PC-9 (cell line): ENCODE measurements at places on chromosomes 3 and 15. TPM values are rescaled to one million over a fixed set of nuclear protein-coding genes. Genes with fewer than 3 reads are reported as not detected.

- no peak for DNase-seq
Measured at GRCh38 chr3:25471081-25471768, 43.2 kb downstream of the RARB start.

DNA sequence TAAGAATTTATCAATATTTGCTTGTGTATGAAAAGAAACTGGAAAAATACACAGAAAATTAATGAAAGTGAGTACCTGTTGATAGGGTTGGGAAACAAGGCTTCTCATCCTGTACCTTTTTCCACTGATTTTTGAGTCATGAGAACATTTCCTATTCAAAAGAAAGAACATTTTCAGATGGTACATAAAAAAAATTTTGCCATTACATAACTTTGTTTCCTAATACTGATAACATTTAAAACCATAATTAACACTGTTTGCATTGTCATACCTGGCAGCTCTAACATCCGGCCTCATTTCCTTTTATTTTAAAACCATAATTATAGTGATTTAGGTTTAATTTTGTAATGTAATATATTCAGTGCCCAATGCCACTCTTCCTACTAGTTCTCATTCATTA is 11.7 kb downstream of the NKTR start:
- DNase-seq: no peak

DNA sequence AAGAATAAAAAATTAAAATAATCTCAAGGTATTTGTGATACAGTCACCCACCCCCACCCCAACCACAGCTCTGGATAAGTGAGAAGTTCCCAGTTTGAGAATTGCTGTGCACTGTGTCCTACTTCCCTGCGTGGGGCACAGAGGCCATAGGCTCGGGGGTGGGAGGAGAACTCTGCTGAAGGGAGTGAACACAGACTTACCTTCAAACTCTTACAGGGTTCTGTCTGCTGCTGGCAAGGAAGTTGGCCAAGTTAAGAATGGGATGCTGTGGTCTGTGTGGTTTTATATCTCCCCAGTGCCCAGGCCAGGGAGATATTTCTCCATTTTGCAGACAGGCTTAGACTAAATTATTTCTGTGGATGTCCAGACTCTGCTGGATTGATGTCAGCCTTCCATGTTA is 37.6 kb downstream of the SPTSSB start:
- no peak for DNase-seq

DNA sequence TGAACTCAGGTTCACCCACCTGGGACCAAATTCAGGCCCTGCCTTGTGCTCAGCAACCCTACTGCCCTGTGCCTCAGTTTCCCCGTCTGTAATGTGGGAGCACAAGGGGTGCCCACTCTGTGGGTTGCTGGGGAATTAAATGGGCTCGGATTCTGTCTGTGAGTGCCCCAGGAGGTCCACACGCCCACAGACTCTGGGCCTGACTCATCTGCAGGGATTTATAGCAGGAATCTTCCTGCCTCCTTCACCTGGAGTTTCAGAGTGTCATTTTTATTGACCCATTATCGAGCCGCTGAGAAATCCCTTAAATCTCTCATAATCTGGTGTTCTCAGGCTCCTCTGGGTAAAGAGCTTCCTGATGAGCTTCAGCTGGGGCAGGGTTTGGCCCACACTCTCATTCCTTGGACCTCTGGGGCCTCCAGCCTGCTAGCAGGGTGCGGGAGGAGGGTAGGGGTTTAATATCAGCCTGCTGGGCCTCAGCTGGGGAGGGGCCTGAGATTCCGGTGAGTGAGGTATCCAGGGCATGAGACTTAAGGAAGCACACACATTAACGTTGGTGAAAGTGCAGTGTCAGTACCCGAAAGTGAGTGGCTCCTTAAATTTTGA is 16.4 kb downstream of the C3orf18 start:
- DNase-seq: no peak

GRCh38 chr15:79952329-79952728 is 18.7 kb downstream of the BCL2A1 start:
- no peak for DNase-seq

- DNase-seq: no peak
Measured at GRCh38 chr3:74387111-74387735, 227.2 kb downstream of the CNTN3 start.

DNA sequence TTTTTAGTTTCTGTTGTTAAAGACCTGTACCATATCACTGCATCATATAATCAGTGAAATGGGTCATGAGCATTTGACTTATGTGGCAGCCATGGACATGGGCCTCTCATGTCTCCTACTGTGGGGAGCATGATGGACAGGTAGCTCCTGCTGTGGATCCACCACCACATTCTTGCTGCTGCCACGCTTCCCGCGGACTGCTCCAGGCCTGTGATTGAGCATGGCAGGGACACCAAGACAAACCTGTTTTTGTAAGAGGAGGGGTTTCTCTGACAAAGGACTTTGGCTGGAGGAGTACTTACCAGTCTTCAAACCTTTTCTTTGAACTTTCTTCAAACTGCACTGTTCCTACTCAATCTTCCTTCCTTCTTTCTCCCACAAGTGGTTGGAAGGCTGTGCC is 17.9 kb upstream of the P2RY14 start:
- no peak for DNase-seq

- DNase-seq: no peak
Measured at GRCh38 chr3:14228681-14229470, 50.3 kb downstream of the LSM3 start.

- DNase-seq: no peak
Measured at GRCh38 chr3:45414823-45415222, 26.4 kb downstream of the LARS2 start.

DNA sequence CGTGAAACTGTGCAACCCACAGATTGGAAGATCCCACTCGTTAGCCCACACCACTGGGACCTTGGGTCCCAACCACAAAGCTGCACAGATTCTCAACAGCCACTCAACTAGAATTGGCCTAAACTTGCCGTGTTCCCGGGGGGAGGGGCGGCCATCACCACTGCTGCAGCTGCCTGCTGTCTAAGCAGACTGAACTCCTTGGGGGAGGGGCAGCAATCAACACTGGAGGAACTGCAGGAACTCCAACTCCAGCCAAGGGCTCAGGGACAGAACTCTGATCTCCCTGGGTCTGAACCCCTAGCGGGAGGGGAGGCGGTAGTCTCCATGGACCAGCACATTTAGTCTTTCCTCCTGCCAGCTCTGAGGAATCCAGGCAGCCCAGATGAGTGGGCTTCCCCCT is 205.9 kb downstream of the RSL24D1 start:
- no peak for DNase-seq

DNA sequence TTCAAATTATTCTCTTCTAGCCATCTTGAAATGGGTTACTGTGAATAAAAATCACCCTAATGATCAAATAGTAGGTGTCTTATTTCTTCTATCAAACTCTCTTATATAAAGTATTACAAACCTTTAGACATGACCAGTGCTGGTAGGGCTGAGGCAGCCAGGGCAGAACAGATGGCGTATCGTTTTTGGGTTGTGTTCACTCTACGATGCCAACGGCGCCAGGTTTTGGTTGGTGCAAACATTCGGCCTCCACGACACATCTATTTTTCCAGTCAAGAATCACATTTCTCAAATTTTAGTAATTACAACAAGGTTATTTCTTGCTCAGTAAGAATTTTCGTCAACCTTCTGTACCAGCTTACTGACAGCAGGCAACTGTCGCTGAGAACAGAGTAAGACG is 2.2 kb downstream of the RPL4 start:
- no peak for DNase-seq

GRCh38 chr15:101490408-101490891 is 943 bp upstream of the PCSK6 start:
- DNase-seq: no peak

GRCh38 chr15:57607570-57608000 is 15.9 kb downstream of the MYZAP start:
- DNase-seq: peak; percentile 95

DNA sequence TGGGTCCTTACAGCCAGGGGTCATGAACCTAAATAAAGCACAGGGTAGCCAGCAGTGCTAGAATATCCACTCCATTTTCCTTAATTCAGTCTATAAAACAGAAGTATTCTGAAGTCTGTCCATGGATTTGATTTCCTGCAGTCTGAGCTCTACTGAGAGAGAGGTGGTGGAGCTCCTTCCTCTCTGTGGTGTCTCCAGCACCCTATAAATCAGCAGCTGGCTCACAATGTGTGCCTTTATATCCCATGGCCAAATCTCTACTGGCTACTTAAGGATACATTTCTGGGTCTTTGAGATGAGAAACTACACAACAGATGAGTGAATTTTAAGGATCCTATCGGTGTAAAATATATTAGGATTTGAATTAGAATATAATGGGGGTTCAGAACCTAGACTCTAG is 339.9 kb upstream of the RBMS3 start:
- DNase-seq: no peak

DNA sequence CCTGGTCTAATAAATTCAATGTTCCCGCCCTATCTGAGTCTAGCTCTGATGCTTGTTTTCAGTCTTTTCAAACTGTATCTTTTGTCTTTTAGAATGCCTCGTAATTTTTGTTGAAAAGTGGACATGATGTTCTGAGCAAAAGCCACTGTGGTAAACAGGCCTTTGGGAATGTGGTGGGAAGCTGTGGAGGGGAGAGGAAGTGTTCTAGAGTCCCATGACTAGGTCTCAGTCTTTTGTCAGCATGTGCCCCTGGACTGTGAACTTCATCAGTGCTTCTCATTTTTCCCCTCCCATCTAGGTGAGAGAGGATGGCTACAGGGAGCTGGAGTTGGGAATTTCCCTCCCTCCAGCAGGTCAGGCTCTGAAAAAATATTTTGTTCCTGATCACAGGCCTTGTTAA is 33.7 kb downstream of the SUSD5 start:
- DNase-seq: no peak

GRCh38 chr15:58227706-58228543 is 89.7 kb downstream of the AQP9 start:
- DNase-seq: peak; percentile 69

DNA sequence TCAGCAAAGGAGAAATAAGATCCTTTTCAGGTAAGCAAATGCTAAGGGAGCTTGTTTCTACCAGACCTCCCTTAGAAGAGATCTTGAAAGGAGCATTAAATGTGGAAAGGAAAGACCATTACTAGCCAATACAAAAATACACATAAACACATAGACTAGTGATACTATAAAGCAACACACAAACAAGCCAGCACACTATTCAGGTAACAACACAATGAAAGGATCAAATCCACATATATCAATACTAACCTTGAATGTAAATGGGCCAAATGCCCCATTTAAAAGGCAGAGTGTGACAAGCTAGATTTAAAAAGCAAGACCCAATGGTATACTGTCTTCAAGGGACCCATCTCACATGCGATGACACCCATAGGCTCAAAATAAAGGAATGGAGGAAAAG is 317.6 kb downstream of the TBL1XR1 start:
- no peak for DNase-seq

DNA sequence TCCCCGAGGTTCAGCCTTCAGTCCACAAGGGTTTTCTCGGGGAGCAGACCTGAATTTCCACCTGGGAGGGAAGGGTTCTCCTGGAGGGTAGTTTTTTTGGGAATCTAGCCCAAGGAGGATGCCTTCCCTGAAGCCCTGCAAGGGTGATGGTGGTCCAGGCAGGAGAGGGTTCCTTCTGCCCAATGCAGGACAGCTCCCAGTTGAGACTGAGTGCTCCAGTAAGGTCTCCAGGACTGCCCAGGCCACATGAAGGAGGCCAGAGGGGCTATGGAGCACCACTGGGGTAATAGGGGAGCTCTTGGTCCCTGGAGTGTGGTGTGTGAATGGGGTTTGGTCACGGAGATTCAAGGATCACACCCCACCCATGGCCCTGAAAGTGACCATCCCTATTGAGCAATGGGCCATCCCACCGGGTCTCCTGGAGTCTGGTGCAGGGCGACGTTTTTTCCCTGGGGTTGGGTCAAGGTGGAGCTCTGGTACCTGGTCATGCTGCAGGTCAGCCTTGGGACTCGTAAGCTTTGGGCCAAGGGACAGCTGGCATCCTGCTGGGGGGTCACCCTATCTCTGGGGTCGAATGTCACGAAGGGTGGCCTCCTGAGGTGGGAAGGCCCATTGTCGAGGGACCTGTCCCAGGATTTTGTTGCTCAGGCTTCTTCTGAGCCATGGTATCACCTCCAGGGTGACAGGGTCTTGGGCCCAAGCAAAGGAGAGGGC is 196.5 kb downstream of the UBE3A start:
- DNase-seq: no peak

DNA sequence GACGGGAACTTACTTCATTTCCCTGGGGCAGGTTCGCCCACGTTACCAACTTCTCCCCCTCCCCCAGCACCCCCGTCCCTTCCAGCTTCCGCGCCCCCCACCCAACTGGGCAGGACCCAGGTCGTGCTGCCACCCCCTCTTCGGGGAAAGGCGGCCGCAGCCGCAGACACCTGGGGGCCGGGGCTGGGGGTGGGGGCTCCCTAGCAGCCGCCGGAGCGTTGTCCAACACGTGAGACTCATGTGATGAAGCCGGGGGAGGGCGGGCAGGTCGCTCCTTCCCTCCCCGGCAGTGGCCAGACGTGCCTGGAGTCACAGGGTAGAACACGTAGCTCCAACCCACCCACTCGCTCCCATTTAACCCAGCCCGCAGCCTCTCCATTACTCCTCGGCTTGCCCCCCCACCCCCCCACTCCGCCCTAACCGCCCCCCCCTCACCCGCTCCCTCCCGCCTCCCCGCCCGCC is 240 bp upstream of the BHLHE40 start:
- DNase-seq: peak; percentile 84

DNA sequence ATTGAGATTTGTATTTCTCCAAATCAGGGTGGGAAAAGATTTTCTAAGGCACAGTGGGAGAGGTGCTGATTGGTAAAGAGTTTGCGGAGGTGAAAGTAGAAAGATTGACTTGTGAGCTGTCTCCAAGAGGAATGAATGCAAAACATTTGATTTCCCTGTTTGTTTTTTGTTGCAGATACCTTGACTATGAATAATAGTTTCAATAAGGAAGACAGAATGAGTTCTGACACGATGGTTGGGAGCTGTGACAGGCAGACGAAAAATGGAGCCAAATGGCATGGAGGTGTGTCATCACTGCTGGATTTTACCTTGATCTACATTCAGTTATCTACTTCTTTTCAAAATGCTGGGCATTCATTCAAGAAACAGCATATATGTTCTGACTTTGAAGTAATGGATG is 145.1 kb downstream of the NFKBIZ start:
- DNase-seq: no peak

SERINC4 gene
- 0.46 TPM in 1 of 2 replicates, not detected in the other for total RNA-seq

ZNF35 gene
- total RNA-seq: 5.4 and 7.0 TPM in 2 replicates

XRN1 gene
- total RNA-seq: 45.3 and 47.0 TPM in 2 replicates
